Activated T-helper 17 cell treated with anti-CD3 and anti-CD28 coated beads, Interleukin-2, amount 50 U/mL, for 72 hours (primary cell): ENCODE measurements at places on chromosomes 1 and 21. TPM values are rescaled to one million over a fixed set of nuclear protein-coding genes. Genes with fewer than 3 reads are reported as not detected.
A peak's percentile ranks its signal among the peaks of the same experiment; 100 is the strongest.

DNA sequence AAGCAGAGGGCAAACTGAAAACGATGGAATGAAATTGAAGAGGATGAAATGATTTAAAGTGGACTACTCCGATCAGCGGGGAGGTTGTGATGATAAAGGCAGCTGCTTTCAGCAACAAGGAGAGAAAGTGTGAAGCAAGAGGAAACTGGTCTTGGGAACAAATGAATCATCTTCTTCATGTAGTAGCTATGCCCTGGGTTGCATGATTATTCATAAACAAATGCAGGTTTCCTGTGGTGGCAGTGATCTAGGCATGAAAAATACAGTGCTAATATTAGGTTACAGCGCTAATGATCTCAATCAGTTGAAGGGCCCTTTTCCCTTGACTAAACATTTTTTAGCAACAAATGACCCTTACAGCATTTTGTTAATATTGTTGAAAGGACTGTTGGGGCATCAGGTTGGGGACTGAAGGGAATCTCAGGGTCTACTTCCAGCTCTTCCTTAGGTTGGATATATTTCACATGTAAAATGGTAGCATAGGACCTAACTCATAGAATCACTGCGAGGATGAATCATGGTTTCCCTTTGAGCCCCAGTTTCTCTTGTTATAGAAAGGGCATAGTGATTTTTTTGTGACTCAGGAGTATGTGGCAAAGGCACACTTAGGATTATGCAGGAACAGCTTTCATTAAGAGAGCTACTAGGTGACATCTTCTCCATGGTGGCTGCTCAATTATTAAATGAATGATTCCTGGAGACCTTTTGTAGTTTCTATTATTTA is 1.9 kb upstream of the ZFYVE9 start:
- ATAC-seq, result peak; percentile 79

- no peak for ATAC-seq
Measured at GRCh38 chr1:62439652-62440371, 3.0 kb downstream of the USP1 start.

GRCh38 chr1:226548256-226549093 is at the start of gene STUM:
Gene STUM (plus strand): TSS chr1:226548764. CDS start chr1:226548905, 141 bp downstream.
- ATAC-seq, result peak; percentile 50

DNA sequence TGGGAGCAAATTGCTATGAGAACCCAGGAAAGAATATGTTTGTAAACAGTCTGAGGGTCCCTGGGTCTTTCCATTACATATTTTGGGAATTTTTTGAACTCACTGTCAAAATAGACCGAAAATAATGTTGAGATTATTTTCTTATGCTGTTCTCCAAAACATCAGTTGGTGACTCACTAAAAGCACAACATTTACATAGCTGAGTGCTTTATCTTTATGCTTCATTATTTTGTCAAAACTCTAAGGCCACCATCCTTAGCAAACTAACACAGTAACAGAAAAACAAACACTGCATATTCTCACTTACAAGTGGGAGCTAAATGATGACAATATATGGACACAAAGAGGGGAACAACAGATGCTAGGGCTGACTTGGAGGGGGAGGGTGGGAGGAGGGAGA is 459.3 kb downstream of the ADGRL2 start:
- ATAC-seq, result no peak

- no peak for ATAC-seq
Measured at GRCh38 chr1:186236921-186237320, 138.1 kb downstream of the TPR start.

- ATAC-seq, result peak; percentile 91
Measured at GRCh38 chr1:245085508-245086095, 69.2 kb upstream of the KIF26B start.

DNA sequence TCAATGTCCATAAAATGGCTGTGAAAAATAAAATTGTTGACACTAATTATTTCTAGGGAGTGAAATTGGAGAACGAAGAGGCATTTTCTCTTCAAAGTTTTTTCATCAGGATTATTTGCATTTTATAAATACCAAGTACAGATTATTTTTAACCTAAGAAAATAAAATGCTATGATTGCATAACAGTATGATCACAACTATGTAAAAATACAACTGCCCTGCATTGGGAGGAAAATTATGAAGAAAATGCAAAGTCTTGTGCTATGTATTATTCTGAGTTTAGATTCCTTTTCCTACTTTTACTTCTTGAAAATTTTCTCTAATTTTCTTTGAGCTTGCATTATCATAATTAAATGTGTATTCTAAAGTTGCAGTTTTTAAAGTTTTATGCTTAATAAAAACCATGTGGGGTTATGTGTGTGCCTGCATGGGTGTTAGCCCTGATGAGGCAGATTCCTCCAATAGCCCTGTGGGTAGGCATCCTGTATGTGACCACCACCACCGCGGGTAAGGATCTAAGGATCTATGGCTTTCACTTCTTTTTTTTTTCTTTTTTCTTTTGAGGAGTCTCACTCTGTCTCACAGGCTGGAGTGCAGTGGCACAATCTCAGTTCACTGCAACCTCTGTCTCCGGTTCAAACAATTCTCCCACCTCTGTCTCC is 24.7 kb downstream of the STX6 start:
- no peak for ATAC-seq

DNA sequence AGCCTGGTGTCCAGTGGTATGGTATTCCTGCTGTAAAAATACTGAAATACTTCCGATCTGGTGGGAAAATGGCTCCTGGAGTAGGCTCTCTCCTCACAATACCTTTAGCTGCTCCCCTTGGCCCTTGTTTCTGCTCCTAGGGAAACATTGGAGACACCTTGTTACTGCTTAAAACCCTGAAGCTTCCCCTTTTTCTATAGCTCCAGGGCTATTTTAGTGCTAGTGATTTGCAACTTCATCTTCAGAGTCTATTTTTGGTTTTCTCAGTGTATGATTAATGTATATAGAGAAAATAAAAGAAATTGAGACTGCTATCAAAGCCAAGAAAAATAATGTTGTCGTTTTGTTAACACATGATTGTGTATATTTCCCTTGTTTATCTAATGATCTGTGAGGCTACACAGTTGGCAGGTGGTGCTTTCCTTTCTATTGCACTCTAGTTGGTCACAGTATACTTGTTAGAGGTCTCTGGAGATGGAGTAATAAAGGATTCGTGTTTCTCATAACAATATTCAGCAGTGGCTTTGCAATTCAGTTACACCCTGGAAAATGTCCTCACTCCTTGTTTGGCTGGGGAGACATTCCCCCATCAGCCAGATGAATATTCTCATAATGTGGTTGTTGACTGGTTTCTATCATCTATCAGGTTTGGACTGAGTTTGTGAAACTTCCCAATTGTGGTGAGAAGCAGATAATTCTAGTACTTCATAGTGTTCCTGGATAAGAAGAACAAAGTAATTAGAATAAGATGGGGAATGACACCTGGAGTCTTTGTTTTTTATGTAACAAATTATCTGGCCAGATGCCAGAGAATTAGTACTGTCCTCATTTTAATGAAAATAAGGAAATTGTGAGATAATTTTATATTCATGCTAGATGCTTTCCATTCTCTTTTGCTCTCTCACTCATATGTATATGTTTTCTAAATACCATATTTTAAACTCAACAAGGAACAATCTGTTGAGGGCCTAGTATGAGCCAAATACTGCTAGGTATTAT is 44.8 kb upstream of the CACYBP start:
- ATAC-seq, result no peak

- no peak for ATAC-seq
Measured at GRCh38 chr1:157044326-157044725, 1.2 kb downstream of the ARHGEF11 start.

- no peak for ATAC-seq
Measured at GRCh38 chr1:165494949-165495857, 48.6 kb upstream of the LRRC52 start.

GRCh38 chr1:207463571-207463970 is 9.4 kb downstream of the CR2 start:
- no peak for ATAC-seq

- ATAC-seq, result no peak
Measured at GRCh38 chr1:224493269-224493668, 58.7 kb upstream of the WDR26 start.

- ATAC-seq, result no peak
Measured at GRCh38 chr21:34623516-34623915, 8.6 kb upstream of the RCAN1 start.

- ATAC-seq, result no peak
Measured at GRCh38 chr1:223827193-223827663, 18.5 kb downstream of the TP53BP2 start.

DNA sequence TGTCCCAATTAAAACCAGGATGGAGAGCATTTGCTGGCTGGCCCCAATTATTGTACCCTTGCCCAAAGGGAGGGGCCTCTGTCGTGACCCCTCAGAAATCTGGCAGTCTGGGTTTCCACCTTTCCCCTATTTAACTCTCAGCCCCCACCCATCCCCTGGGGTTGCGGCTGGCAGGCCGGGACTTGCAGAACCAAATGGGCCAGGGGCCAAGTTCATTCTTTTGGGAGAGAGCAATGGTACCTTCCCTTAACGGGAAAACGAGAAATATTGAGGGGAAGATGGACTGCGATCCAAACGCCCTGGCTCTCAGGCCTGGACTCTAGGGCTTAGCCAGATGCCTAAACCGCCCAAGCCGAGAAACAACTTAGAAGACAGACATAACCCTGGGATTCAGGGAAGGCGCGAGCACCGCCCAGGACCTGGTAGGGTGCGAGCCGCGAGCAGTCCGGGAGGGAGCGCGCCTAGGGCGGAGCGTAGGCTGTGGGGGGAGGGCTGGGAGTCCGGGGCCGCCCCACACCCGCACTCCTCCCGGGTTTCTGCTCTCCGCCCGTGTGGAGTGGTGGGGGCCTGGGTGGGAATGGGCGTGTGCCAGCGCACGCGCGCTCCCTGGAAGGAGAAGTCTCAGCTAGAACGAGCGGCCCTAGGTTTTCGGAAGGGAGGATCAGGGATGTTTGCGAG is at the start of gene SLC27A3:
Gene SLC27A3 (plus strand): TSS at position 628 of the 678 bp plus-strand sequence. CDS start 91 bp downstream, outside the sequence.
- peak; percentile 54 for ATAC-seq

DNA sequence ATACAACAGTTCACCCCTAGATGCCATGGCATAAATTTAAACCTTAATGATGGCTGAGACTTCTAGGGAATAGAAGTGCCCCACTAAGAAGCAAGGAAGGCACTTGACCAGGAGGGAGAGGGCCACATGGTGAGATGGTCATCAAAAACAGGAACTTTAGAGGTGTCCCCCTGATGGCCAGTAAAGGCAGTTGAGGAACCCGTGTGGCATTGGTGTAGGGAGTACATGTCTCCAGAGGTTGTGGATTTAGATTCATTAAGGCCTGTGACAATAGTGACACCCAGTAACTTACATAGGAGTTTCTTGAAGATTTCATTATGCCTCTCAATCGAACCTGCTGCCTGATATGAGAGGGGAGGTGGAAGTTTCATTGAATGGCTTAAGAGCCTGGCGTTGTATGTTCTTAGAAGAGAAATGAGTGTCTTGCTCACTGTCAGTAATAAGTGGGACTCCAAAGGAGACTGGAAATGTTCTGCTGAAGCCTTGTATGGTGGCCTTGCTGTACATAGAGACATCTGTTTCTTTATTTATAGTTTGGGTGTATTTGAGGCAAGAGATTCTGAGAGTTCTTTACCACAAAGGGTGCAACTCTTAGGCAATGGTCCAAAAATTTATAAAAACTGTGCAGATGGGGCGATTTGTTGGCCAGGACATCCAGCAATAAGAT is 27.9 kb downstream of the EDARADD start:
- ATAC-seq, result no peak

ANKRD65 gene
- not detected for total RNA-seq

RGS16 gene
- 32.1 TPM for total RNA-seq

SLC26A9 gene
- not detected for total RNA-seq

PER3 gene
- 3.1 TPM for total RNA-seq

- no peak for ATAC-seq
Measured at GRCh38 chr1:20071416-20071815, 1.4 kb downstream of the PLA2G5 start.

DNA sequence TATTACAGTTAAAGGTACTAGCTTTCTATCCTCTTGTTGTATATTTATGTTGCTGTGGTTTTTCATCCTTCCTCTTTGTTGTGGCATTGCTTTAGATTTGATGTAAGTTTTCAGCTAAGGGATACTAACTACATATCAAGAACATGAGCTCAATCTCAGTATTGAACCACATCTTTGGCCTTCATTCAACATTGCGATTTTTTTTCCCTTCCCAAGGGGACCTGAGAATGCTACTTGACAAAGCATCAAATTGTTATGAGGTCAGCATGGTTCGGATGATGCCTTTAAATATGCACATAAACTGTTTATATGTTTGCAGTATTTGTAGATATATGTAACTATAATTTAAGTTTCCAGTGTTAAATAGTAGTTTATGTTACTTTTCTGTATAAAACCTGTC is 31.7 kb upstream of the GPR88 start:
- no peak for ATAC-seq

AMY2A gene
- not detected for total RNA-seq

- no peak for ATAC-seq
Measured at GRCh38 chr1:208036106-208036808, 125.3 kb upstream of the CD34 start.

- no peak for ATAC-seq
Measured at GRCh38 chr1:212555426-212555825, 53.1 kb upstream of the ATF3 start.

GRCh38 chr1:107954719-107955415 is 10.1 kb downstream of the VAV3 start:
- no peak for ATAC-seq

- peak; percentile 43 for ATAC-seq
Measured at GRCh38 chr1:30765556-30766434, 8.2 kb upstream of the LAPTM5 start.

AK4 gene
- total RNA-seq, result 142 TPM

UBASH3A gene
- 28.3 TPM for total RNA-seq

DNA sequence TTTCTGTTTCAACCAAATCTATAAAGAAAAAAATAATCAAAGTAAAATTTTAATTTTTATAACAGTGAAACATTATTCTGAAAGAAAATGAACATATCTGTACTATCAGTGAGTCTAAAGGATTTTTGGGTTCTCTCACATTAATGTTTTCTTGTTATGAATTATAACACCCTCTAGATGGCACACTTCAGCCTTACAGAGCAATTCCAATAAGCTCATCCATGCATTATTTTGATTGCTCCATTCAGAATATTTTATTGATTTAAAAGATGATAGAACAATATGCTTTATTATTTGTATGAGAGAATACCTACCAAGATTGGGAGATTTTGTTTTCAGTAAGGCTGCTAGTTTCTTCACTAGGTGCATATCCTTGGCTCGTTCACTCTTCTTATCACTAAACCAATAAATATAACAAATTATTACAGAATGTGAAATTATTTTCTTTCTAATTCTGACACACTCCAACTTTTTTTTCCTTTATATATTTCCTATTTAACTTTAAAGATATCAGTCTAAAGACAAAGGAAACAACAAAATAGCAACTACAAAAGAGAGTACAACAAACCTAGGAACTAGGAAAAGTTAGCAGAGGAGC is 82.4 kb downstream of the RAB3GAP2 start:
- no peak for ATAC-seq

ADGRB2 gene
- total RNA-seq, result 0.24 TPM
